ENCODE measurements at places on chromosomes 2 and 18.

GRCh38 chr2:193461431-193461934 is 1266.8 kb upstream of the TMEFF2 start:
- DNase-seq = no peak

- DNase-seq = no peak
These were observed 30.5 kb downstream of the LRP1B start for GRCh38 chr2:142100139-142100873.

DNA sequence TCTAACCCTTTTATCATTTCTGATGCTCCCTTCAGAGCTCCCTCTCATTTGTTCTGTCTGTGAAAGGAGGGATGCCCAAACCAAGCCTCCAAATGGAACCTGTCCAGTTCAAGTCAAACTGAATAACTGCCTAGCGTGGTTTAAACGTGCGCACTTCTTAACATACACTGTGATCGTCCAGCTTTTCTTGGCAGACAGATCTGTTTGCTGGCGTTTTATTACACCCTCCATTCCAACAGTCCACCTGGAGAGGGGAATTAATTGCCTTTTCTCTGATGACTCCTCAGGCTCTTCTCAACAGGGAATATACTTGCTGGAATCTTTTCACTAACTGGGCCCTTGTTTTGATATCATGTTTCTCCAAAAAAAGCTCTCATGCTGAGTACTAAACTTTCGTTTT is 379.2 kb upstream of the POU3F3 start:
- DNase-seq = no peak

DNA sequence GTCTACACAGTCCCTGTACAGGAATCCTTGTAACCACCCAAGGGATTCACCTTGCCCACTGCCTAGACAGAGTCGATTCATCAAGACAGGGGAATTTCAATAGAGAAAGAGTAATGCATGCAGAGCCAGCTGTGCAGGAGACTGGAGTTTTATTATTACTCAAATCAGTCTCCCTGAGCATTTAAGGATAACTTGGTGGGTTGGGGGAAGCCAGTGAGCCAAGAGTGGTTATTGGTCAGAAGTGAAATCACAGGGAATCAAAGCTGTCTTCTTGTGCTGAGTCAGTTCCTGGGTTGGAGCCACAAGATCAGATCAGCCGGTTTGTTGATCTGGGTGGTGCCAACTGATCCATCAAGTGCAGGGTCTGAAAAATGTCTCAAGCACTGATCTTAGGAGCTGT is 17.8 kb upstream of the FAM98A start:
- DNase-seq = no peak

GRCh38 chr2:1599301-1600085 is 144.8 kb downstream of the PXDN start:
- no peak for DNase-seq
